Naive B cell (primary cell): ENCODE measurements at places on chromosomes 3 and 15.

- DNase-seq, result no peak
Observed at GRCh38 chr15:56839099-56839498, 79.3 kb upstream of the TCF12 start.

GRCh38 chr3:7423036-7423435 is 562.1 kb downstream of the GRM7 start:
- DNase-seq, result no peak

- no peak for DNase-seq
Observed at GRCh38 chr3:155553326-155553725, 191.5 kb downstream of the PLCH1 start.

DNA sequence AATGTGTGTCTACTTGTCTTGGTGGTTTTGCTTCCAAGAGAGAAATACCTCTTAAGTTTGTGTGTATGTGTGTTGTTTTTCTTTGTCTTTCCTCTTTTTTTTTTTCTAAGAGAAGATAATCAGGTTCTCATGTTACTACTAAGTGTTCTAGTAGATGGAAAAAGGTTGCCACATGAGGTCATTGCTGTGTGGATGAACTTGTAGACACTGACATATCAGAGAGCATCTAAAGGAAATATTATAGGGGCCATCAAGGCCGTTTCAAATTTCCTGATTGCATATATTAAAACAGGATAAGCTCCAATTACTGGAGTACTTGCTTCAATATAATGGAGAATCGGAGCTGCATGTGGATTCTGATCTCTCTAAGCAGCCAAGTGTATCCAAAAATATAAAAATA is 747.5 kb downstream of the NR2F2 start:
- DNase-seq, result no peak

- no peak for DNase-seq
Observed at GRCh38 chr3:17752876-17753631, 10.6 kb upstream of the TBC1D5 start.
